ENCODE measurements at places on chromosomes 3 and 15. TPM values are rescaled to one million over a fixed set of nuclear protein-coding genes. Genes with fewer than 3 reads are reported as not detected.

The LMCD1 gene
- polyA plus RNA-seq, result 4.4 TPM

The ZNF860 gene
- 4.4 TPM for polyA plus RNA-seq

The MYL3 gene
- polyA plus RNA-seq, result not detected

The GOLGA8T gene
- not detected for polyA plus RNA-seq

The ZBTB20 gene
- polyA plus RNA-seq, result 1.2 TPM

The SLC2A2 gene
- polyA plus RNA-seq, result not detected

The PDZRN3 gene
- polyA plus RNA-seq, result 0.95 TPM

The RAD51 gene
- polyA plus RNA-seq, result 19.2 TPM

The ATP10A gene
- not detected for polyA plus RNA-seq

The CAMK2N2 gene
- polyA plus RNA-seq, result 0.92 TPM

The CHL1 gene
- polyA plus RNA-seq, result not detected

The LRRC31 gene
- not detected for polyA plus RNA-seq

The CACNA2D2 gene
- 0.03 TPM for polyA plus RNA-seq

The USP50 gene
- not detected for polyA plus RNA-seq

The PLA1A gene
- polyA plus RNA-seq, result not detected

The SLC51A gene
- polyA plus RNA-seq, result not detected

The POPDC2 gene
- 0.12 TPM for polyA plus RNA-seq

The TRPM1 gene
- polyA plus RNA-seq, result not detected

The DUOX2 gene
- polyA plus RNA-seq, result 0.06 TPM

The CX3CR1 gene
- polyA plus RNA-seq, result not detected

The CASR gene
- polyA plus RNA-seq, result not detected

The SERINC4 gene
- 0.11 TPM for polyA plus RNA-seq

The SLC22A13 gene
- 0.14 TPM for polyA plus RNA-seq

The P2RY12 gene
- not detected for polyA plus RNA-seq

The NANOGP8 gene
- polyA plus RNA-seq, result not detected

The ABI3BP gene
- 0.24 TPM for polyA plus RNA-seq

The CCDC13 gene
- polyA plus RNA-seq, result 0.15 TPM

The PLSCR2 gene
- polyA plus RNA-seq, result not detected

The ALS2CL gene
- 59.4 TPM for polyA plus RNA-seq

The LDHAL6B gene
- not detected for polyA plus RNA-seq

The CAMK1 gene
- polyA plus RNA-seq, result 2.4 TPM

The EOMES gene
- 2.3 TPM for polyA plus RNA-seq

The OCA2 gene
- polyA plus RNA-seq, result not detected

The PLSCR4 gene
- 3.4 TPM for polyA plus RNA-seq

The SENP5 gene
- 9.5 TPM for polyA plus RNA-seq

The TRAK1 gene
- 36.6 TPM for polyA plus RNA-seq

The LAMB2 gene
- polyA plus RNA-seq, result 150 TPM

The CNOT10 gene
- 25.0 TPM for polyA plus RNA-seq

The SLC28A2 gene
- not detected for polyA plus RNA-seq

The COL6A5 gene
- not detected for polyA plus RNA-seq

The TMEM207 gene
- not detected for polyA plus RNA-seq

The ITGB5 gene
- 206 TPM for polyA plus RNA-seq

The NR2E3 gene
- polyA plus RNA-seq, result 0.03 TPM

The ADGRG7 gene
- polyA plus RNA-seq, result 0.07 TPM

The MUC4 gene
- not detected for polyA plus RNA-seq

The SAXO2 gene
- polyA plus RNA-seq, result 2.0 TPM

The SAMMSON gene
- polyA plus RNA-seq, result not detected

The CCDC80 gene
- polyA plus RNA-seq, result 2.0 TPM

The ARGFX gene
- not detected for polyA plus RNA-seq

The RETNLB gene
- polyA plus RNA-seq, result not detected

The PFKFB4 gene
- 26.2 TPM for polyA plus RNA-seq

The GOLGA6B gene
- not detected for polyA plus RNA-seq

The CYP1A2 gene
- not detected for polyA plus RNA-seq

The NTRK3 gene
- not detected for polyA plus RNA-seq
